Right forelimb (tissue), 1 donor: ENCODE measurements at places on chromosomes 7 and 10.

DNA sequence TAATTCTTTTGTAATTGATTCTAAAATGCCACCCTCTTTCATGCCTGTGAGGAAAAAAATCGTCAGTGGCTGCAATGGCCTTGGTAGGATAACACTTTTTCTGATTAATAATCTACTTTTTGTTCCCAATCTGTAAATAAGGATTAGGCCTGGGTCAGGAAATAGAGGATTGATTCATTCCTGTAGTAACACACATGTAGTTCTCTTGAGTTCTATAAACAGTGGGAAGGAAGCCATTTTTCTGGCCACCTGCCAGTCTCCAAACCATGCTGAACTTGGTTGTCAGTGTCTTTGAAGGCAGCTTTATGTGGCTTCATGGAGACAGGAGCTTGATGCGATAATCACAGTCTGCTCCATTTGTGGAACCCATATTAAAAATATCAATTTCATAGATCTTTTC lies 169.3 kb upstream of the NFE2L3 start:
- no peak for DNase-seq

GRCh38 chr10:8543361-8544056 lies 489.0 kb downstream of the GATA3 start:
- no peak for DNase-seq

DNA sequence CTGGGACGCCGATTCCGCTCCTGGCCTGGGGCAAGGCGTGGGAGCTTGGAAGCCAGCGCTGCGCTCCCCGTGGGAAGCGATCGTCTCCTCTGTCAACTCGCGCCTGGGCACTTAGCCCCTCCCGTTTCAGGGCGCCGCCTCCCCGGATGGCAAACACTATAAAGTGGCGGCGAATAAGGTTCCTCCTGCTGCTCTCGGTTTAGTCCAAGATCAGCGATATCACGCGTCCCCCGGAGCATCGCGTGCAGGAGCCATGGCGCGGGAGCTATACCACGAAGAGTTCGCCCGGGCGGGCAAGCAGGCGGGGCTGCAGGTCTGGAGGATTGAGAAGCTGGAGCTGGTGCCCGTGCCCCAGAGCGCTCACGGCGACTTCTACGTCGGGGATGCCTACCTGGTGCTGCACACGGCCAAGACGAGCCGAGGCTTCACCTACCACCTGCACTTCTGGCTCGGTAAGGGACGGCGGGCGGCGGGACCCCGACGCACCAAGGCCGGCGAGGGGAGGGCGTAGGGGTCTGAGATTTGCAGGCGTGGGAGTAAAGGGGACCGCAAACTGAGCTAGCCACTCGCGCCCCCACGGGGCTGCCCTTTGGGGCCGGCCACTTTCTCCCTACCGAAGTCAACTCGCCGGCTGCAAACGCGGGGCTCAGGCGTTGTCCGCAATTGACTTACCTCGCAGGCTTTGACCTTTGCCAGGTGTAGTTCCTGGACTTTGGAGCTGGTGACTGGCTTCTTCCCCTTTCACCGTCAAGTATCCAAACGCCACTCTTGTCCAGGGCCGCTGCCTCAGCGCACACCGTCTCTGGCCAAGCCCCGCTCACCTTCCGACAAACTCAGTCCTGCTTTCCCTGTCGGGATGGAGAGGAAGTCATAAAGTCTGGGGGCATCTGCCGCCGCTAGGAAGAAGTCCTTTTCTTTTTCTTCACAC lies at the start of gene SCIN:
Gene SCIN (plus strand): TSS at position 187 of the 928 bp plus-strand sequence. CDS start 67 bp downstream, at position 254.
- peak; percentile 67 for DNase-seq

DNA sequence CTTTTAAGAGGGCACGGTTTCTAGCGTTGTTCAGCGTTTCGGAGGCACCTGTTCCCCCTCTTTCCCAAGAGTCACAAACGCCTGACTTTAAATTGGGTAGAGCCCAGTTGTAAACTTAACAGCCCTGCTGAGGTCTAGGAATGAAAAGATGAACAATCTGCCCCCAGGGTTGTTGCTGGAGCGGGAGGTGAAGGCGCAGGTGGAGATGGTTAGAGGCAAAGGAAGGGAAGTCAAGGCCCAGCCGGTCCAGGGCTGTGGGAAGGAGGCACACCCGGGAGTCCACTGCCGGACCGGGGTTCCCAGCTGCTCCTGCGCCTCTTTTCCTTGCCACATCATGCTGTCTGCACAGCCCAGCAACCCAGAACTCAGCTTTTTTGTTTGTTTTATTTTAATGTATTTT lies 770 bp downstream of the PRXL2A start:
- DNase-seq: no peak

GRCh38 chr7:31051598-31052486 lies at the start of gene ADCYAP1R1:
ADCYAP1R1 (plus strand) TSS chr7:31052308; CDS start chr7:31063265, 10,957 bp downstream.
- peak; percentile 76 for DNase-seq
